ENCODE measurements at places on chromosomes 5 and 9. TPM values are rescaled to one million over a fixed set of nuclear protein-coding genes. Genes with fewer than 3 reads are reported as not detected.

GRCh38 chr5:112697322-112697721 lies 40.4 kb upstream of the APC start:
- no peak for DNase-seq
- H3K27ac ChIP-seq, result no peak overlapping the region
- no peak overlapping the region for H3K4me3 ChIP-seq
- H3K4me1 ChIP-seq, result no peaks in the 10 kb centered on the region
- H3K27me3 ChIP-seq, result no peaks in the 10 kb centered on the region

- H3K27ac ChIP-seq, result no peak overlapping the region
- no peaks in the 10 kb centered on the region for H3K4me1 ChIP-seq
- no peak overlapping the region for H3K4me3 ChIP-seq
- no peaks in the 10 kb centered on the region for H3K27me3 ChIP-seq
- no peak for DNase-seq
- H3K36me3 ChIP-seq, result no peaks in the 10 kb centered on the region
Observed at GRCh38 chr9:81370096-81370495, 319.3 kb downstream of the TLE1 start.

DNA sequence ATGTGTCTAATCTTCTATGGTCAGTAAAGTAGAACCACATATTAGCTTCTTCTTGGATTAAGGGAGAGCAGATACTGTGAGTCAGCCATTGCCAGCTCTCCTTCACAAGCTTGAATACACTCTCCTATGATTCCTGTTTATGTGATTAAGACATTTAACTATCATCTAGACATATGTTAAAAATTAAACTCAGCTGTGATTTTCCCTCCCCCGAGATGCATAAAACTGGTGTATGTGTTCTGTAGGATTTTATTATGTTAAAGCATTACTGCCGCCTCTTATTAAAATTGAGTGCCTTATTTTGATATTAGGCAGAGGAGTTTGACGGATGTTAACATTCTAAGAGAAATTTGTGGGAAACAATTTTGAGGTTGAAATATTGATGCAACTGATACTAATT lies 114.6 kb downstream of the ACTBL2 start:
- no peak overlapping the region for H3K4me3 ChIP-seq
- H3K27ac ChIP-seq, result no peak overlapping the region
- no peaks in the 10 kb centered on the region for H3K36me3 ChIP-seq
- no peaks in the 10 kb centered on the region for H3K27me3 ChIP-seq
- DNase-seq, result no peak

DNA sequence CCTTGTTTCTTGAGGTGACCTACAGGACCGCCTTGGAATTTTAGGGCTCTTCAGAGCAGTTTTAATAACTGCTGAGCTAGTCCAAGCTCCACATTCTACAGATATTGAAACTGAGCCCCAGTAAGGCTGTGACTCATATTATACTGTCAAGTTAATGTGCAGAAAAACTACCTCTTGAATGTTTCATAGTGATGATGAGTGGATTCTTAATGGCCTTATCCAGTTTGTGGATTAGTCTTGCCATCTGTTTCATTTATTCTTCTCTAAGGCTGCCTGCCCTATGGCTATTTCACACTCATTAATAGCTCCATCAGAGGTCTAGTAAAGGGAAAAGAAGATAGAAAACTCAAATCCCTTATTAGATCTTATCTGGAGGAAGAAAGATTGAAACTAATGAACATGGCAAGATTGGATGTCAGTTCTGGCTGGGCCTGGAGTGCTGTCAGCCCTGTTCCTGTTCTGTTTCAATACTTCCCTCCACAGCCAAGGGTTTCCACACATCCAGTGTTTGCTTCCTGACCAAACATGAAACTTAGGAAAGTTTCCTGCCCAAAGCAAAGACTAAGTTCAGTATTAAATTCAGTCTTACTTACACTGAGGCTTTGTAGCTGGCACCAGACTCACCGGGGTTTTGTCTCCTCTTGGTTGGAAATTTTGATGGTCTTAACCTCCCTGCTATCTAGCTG lies 215.6 kb upstream of the DMAC1 start:
- no peak overlapping the region for H3K4me3 ChIP-seq
- no peaks in the 10 kb centered on the region for H3K27me3 ChIP-seq
- H3K36me3 ChIP-seq, result no peaks in the 10 kb centered on the region
- no peaks in the 10 kb centered on the region for H3K4me1 ChIP-seq
- DNase-seq, result no peak
- H3K27ac ChIP-seq, result no peak overlapping the region

GRCh38 chr9:112093870-112094216 lies 81.3 kb downstream of the SUSD1 start:
- no peak for DNase-seq
- H3K36me3 ChIP-seq, result peaks cover 86% of the 10 kb centered on the region
- no peak overlapping the region for H3K4me3 ChIP-seq
- H3K27ac ChIP-seq, result peak overlapping the region; percentile 77

DNA sequence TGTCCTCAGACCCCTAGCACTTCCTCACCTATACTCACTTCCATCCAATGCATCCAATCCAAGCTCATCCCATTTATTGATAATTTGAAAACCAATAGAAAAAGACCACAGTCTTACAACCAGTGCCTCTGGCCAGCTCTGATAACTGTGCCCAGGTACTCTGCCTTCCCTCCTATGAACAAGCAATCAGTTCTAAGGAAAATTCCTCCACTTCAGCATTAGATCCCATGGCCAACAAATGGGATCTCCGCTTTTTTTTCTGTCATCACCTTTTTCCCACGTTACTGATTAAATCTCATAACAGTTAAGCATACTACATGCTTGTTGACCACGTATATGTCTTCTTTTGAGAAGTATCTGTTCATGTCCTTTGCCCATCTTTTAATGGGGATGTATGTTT lies 41.7 kb upstream of the GLIS3 start:
- no peak for DNase-seq
- no peak overlapping the region for H3K4me3 ChIP-seq
- H3K36me3 ChIP-seq, result no peaks in the 10 kb centered on the region
- H3K4me1 ChIP-seq, result no peaks in the 10 kb centered on the region
- H3K27me3 ChIP-seq, result no peaks in the 10 kb centered on the region

DNA sequence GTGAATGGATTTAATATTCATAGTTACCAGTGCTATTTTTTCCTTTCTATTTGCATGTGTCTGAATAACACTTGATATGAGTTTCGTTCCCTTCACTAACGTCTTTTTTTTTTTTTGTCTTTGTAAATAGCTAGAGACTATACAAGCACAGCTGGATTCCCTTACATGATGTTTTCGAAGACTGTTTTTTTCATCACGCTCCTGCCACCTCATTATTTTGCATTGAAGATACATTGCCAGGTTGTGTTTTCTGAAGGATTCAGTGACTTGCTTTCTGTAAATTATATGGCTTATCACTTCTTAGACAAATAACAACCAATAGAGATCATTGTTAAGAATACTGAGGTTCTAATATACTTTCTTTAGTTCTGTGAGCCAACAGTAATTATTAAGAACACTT lies 207.5 kb downstream of the COMMD10 start:
- H3K27me3 ChIP-seq, result no peaks in the 10 kb centered on the region
- no peaks in the 10 kb centered on the region for H3K36me3 ChIP-seq
- no peaks in the 10 kb centered on the region for H3K4me1 ChIP-seq

DNA sequence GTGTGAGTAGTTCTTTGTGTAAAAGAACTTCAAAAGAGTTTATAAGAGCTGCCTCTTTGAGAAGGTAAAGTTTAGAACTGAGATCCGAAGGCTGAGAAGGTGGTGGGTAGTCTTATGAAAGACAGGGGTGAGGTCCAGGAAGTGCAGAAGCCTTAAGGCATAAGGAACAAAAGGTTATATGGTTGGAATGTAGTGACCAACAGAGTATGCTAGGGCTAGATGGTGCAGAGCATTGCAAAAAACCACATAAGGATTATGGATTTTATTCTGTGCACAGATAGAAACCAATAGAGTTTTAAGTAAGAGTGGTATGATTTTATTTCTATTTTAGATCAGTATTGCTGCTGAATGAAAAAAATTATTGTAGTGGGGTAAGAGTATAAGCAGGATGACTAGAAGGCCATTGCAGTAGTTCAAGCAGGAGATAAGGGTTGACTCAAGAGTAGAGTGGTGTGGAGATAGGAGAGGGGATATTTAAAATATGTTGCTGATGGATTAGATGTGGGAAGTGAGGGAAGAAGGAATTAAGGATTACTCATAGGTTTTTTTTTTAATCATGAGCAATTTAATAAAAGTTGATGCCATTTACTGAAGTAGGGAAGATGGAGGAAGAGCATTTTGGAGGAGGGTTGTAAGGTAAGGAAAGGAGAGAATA lies 3.7 kb downstream of the RECK start:
- DNase-seq, result no peak
- H3K4me3 ChIP-seq, result no peak overlapping the region
- H3K36me3 ChIP-seq, result no peaks in the 10 kb centered on the region

DNA sequence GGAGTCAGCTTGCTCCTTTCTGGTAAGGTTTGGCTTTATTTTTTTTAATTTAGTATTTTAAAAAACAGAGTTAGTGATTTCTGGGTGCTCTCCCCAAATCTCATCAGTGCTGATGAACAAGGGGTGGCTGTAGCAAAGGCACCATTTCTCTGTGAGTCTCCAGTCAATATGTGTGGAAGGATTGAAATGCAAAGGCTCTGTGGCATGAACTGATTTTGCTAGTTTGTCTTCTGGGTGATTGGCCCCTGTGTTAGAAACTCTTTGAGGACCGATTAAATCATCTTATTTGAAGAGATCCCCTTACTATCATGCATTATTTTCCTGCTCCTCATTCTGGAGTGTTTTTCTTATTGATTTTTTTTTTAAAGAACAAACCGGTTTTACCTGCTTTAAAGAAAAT lies 596 bp downstream of the TEK start:
- DNase-seq, result no peak
- H3K27ac ChIP-seq, result no peak overlapping the region
- no peak overlapping the region for H3K4me3 ChIP-seq
- no peaks in the 10 kb centered on the region for H3K36me3 ChIP-seq

Gene CYFIP2
- total RNA-seq, result 2.9 TPM

Gene REEP2
- 0.63 TPM for total RNA-seq

Gene POLE3
- 91.5 TPM for total RNA-seq

Gene SHOC1
- not detected for total RNA-seq
